CD4-positive, alpha-beta T cell treated with Interleukin-6 for 4 hours (primary cell): ENCODE measurements at places on chromosomes 1 and 21.

DNA sequence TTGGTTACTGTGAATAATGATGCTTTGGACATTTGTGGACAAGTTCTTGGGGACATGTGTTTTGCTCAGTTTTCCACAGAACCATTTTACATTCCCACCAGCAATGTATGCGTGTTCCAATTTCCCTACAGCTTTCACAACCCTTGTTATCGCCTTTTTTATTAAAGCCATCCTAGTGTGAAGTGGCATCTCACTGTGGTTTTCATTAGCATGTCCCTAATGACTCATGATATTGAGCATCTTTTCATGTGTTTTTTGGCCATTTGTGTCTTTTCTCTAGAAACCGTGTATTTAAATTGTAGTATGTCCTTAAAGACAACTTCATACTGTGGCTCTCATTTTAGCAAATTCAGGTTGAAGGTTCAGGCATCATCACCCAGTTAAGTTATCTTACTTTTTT is 132.1 kb downstream of the TGFBR3 start:
- no peak for DNase-seq

DNA sequence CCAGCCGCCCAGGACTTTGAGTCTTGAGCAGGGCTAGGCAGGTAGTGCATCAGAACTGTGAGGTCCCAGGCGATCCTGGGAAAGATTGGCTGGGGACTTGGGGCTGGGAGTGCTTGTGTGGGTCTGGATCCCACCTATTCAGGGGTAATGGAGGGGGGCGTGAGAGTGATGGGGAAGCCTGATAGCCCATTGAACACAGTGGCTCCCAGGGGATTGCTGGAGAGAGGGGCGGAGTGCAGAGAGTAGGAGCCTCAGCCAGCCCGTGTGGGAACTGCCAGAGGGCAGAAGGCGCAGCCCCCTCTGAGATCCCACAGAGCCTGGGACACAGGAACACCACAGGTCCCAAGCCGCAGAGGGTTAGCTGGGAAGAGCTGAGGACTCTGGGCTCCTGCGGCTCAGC is 19.3 kb upstream of the PDZK1IP1 start:
- no peak for DNase-seq

GRCh38 chr1:9244501-9245229 is 10.1 kb downstream of the H6PD start:
- DNase-seq, result no peak

GRCh38 chr21:42799516-42799915 is 79.8 kb downstream of the WDR4 start:
- no peak for DNase-seq

- DNase-seq, result no peak
Measured at GRCh38 chr1:205925736-205926135, 17.5 kb downstream of the SLC26A9 start.

GRCh38 chr1:94013367-94013878 is 104.2 kb upstream of the GCLM start:
- no peak for DNase-seq

DNA sequence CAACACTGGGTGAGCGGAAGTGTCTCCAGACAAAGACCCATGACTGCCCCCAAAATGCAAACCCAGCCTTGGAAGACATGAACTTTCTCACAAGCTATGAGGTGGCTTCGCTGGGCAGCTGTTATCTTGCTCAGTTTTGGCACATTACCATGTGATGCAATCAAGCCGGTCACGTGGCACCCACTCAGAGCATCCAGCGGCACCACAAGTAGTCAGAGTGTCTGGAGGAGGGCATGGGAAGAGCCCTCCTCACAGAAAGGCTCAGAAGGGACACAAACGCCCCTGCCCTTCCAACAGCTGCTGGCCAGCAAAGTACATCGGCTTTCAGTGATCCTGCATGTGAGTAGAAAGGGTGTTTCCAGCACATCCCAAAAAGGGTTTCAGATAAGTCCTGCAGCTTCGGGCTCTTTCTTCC is 145.5 kb upstream of the IRF2BP2 start:
- no peak for DNase-seq

GRCh38 chr21:36040389-36040788 is 19.9 kb downstream of the SETD4 start:
- no peak for DNase-seq

GRCh38 chr1:181458419-181458818 is 24.9 kb upstream of the CACNA1E start:
- no peak for DNase-seq

GRCh38 chr1:86515597-86515996 is 31.3 kb upstream of the CLCA4 start:
- no peak for DNase-seq

GRCh38 chr1:40648928-40649591 is 16.4 kb downstream of the RIMS3 start:
- DNase-seq, result no peak

- DNase-seq, result peak; percentile 39
Measured at GRCh38 chr1:212754193-212754592, 37.4 kb downstream of the NSL1 start.

DNA sequence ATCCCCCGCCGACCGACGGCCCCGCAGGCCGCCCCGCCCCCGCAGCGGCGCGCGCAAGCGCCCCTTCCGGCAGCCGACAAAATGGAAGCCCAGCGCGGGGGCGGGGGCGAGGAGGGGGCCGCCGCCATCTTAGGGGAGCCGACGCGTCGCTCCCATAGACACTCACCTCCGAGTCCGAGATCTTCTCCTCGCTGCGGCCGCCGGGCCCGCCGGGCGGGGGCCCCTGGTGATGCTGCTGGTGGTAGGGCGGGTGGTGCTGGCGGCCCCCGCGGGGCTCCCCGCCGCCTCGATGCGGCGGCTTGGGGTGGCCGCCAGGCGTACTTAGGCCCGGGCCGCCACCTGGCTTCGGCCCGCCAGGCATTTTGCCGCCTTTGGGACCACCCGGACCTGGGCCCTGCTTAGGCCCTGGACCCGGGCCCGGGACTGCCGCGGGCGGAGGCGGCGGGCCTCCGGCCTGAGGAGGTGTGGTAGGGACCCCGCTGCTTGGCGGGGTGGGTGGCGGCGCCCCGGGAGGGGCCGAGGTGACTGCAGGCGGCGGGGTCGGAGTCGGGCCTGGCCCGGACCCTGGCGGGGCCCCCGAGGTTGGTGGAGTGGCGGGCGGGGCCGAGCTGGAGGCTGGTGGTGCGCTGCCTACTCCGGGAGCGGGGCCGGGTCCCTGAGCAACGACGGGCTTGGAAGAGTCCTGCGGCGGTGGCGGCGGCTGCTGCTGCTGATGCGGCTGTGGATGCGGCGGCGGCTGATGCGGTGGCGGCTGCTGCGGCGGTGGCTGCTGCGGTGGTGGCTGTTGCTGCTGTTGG is 691 bp downstream of the SFPQ start:
- DNase-seq, result peak; percentile 91

DNA sequence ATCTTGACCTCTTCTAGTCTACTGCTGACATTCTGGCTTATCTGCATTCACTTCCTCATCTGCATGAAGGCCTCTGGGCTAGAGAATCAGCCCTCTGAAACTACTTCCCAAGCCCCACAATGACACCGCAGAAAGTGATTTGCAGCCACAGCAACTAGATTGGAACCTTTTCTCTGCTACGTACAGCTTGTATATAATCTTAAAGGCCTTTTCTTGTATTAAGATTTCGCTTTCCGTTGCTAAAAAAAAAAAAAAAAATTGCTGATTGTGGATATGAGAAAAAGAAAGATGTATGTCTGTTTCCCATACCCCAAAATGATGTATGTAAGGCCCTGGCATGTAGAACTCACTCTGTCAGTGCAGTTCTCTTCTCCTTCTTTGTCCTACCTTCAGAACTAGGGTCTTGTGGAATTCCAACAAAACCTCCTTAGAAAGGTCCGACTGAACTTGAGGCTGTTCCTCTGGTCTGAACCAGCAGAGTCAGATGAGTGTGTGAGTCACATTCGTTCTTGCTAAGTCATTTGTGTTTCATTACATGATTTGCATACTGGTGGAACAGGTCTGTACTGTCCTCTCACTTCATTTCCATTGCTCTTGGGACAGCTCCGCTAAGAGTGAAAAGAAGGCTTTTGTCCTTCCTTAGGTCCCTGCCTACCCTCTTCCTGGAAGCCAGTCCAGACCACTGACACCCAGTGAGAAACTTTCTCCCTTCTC is 62.7 kb downstream of the PLPP3 start:
- DNase-seq, result no peak

DNA sequence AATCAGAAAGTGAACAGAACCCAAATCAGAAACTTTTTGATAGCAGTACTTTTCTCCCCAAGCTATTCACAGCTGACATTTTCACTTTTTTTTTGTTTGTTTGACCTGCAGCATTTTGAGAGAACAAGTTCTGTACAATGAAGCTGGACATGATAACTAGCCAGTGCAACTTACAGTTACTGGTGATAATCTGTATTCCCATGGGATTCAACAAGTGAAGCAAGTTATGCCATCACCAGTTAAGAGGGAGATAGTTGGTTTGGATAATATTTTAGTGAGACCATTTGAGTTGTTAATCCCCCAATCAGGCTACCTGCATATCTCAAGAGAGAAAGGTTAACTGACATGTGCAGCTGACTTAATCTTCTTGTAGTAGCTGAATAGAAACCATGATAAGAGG is 18.1 kb downstream of the SON start:
- DNase-seq, result no peak

DNA sequence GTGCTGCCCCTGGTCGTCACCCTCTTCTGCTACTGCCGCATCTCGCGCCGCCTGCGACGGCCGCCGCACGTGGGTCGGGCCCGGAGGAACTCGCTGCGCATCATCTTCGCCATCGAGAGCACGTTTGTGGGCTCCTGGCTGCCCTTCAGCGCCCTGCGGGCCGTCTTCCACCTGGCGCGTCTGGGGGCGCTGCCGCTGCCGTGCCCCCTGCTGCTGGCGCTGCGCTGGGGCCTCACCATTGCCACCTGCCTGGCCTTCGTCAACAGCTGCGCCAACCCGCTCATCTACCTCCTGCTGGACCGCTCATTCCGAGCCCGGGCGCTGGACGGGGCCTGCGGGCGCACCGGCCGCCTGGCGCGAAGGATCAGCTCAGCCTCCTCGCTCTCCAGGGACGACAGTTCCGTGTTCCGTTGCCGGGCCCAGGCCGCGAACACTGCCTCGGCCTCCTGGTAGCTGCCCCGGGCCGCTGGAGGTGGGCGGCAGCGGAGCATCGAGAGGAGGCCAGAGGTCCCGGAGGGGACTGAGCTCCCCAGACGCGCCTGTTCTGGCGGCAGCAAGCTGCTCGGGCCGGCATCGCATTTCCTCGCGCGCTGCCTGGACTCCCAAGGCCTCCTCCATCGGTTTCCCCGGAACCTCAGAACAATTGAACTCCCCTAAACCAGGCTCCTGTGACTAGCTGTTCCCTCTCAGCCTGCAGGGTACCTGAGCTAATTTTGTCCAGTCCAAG is 1.1 kb downstream of the GPR25 start:
- peak; percentile 24 for DNase-seq

DNA sequence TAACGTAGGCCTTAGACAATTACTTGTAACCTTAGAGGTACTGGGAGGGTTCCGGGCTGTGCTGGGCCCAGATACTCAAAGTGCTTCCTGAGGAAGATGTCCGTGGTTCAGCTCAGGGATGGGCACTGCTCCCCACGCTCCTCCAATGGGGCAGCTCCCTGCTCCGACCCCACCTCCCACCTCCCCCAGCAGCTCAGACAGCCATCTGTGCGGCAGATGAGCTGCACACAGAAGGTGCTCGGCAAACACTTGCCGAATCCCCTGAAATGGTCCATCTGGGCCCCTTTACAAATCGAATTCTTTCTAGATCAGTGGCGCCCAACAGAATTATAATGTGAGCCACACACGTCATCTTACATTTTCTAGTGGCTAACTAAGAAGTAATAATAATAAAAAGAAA is 242.4 kb upstream of the RAB4A start:
- no peak for DNase-seq

GRCh38 chr1:68347415-68347814 is 102.3 kb downstream of the RPE65 start:
- DNase-seq, result no peak

- DNase-seq, result no peak
Measured at GRCh38 chr1:203935321-203935720, 73.9 kb downstream of the SNRPE start.

DNA sequence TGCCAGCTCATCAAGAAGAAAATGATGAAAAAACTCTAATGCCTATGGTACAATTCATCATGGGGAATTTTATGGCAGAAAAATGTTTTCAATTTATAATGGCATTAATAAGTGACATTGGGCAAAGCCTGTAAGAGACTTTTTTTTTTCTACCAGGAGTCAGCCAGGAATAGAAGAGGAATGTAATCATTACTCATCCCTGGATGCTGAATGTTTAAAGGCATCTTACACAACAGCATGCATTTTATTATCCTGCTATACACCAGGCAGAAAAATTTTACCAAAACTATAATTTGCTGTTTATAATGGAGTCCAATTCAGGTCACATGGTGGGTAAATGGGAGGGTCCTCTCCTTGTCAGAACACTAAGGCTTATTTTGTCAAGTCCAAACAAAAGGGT is 189.9 kb upstream of the BEND5 start:
- no peak for DNase-seq

- DNase-seq, result peak; percentile 33
Measured at GRCh38 chr1:147515045-147515869, 26.0 kb upstream of the BCL9 start.

DNA sequence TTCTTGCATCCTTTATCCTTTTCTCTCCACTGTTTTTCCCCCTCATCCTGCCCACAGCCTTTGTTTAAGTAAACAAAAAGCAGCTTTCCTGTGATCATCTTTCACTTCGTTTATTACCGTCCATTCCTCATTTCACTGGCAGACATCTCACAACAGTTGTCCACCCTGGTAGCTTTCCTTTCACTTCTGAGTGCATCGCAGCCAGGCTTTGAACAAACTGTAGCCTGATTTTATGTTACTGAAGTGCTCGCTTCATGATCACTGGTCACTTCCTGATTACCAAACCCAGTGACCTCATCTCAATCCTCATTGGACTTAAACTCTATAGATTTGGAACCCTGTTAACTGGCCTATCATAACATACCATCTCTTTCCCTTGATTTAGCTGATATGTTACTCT is 67.7 kb downstream of the SDCCAG8 start:
- DNase-seq, result no peak

- no peak for DNase-seq
Measured at GRCh38 chr1:228507961-228508652, 20.9 kb downstream of the RNF187 start.

DNA sequence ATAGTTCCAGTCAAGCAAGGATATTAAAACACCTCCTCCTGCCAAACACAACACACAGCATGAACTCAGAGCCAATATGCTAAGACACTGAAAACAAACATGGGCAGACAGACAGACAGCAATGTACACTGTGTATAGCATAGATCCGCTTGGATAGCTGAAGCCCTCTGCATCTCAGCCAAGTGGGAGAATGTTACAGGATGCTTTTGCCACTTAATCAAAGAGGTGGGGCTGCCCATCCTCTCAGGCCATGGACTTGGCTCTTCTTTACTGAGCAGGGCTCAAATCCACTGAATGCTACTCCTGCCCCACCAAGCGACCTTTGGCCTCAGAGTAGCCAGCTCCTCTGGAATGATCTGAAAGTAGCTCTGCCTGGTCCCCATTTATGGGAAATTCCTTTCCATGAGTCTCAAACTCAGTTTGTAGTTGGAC is 64.7 kb upstream of the NGF start:
- no peak for DNase-seq

DNA sequence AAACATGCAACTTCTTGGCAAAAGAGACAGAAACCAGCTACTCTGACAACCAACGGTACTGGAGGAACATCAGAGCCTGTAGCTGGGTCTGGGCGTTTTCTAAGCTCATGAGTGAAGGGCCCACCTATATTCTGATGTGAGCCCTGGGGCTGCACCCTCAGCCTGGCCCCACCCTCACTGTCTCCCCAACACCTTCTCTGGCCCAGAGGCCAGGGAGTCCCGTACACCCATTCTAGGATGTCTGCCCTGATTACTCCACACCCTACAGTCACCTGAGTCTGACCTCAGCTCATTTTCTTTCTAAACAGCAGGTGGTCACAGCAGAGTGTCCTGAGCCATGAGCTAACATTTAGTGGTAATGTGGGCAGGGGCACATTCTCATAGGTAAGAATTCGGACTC is 439.2 kb downstream of the MATN1 start:
- DNase-seq, result no peak
